ENCODE measurements at places on chromosomes 6 and 20.

- DNase-seq = no peak
These were observed 29.2 kb upstream of the IRF4 start for GRCh38 chr6:362231-362923.

DNA sequence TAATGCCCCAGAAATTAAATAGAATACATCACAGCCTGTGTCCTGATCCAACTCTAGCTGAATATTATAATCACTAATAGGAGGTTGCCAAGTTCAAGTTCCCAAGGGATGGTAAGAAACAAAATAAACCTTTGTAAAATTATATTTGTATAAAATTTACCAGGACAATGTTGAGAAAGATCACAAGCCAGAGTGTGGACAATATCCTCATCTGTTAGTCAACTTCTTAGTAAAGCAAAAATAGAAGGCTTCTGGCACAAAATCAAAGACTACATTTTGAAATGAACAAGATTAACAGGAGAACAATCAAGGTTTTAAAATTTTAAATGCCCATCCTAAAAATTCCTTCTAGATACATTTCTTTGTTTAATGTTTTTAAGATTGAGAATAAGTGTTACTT lies 290.4 kb upstream of the HSF2 start:
- no peak for DNase-seq

- DNase-seq = no peak
These were observed 1.2 kb downstream of the MAK start for GRCh38 chr6:10837009-10837621.

DNA sequence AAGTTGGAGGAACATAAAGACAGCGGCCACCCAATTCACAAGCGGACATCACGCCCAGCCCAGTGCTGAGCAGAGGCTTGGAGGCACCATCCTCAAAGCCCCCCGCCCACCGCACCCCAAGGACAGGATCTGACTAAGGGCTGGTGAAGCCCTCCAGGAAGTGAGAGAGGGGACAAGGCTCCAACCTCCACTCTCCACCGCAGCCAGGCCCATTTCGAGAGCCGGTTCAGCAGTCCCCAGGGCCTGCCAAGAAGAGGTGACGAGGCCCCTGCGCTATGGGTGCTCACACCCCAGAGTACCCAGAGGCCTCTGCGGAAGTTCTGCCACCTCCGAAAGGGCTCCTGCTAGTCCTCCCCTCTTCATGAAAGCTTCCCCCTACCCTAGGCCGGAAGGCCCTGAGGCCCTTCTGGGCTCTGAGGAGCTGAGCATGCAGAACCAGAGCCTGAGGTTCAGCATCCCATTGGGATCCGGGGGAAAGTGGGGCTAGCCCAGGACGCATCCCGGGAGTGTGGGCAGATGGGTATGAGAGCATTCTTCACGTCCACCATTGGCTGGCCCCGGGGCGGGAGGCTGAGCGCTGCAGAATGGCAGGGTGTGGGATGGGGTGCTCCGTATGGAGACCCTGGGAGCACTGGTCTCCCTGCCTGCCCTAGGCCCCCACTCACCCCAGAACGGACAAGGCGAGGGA lies 2.5 kb downstream of the GRM4 start:
- DNase-seq = no peak

GRCh38 chr6:74798302-74798701 lies 407.6 kb downstream of the COL12A1 start:
- no peak for DNase-seq

DNA sequence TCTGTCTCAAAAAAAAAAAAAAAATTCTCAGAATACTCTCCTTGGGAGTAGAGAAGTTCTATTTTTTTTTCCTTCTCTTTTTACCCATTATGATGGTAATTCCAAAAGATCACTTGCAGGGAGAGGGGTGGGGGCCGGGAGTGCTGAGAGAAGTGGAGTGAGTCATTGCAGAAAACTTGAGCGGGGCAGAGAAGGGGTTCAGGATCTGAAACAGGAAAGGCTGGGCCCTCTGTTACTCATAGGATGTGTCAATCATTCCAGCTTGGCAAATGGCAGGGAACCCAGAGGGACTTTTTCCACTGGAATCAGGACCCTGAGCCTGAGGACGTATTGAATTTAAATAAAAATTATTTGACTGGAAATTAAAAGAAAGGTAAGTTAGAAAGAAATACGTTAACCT lies 111.4 kb upstream of the ARMC2 start:
- DNase-seq = no peak

DNA sequence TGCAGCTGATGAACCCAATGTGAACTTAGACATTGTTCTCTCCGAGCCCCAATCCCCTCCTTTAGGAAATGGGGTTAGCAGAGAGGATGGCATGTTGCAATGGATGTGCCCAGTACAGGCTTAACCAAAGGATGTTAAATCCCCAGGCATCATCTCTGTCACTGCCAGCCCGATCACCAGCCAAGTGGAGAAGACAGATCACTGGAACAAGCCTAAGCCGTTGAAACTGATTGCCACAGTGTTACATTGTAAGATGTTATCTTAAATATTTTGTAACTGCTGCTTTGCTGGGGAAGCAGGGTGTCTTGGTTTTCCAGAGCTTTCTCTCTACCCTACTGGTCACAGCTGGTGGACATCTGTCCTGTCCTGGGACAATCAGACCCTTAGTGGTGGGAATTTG lies 783.4 kb upstream of the CHD6 start:
- DNase-seq = no peak

DNA sequence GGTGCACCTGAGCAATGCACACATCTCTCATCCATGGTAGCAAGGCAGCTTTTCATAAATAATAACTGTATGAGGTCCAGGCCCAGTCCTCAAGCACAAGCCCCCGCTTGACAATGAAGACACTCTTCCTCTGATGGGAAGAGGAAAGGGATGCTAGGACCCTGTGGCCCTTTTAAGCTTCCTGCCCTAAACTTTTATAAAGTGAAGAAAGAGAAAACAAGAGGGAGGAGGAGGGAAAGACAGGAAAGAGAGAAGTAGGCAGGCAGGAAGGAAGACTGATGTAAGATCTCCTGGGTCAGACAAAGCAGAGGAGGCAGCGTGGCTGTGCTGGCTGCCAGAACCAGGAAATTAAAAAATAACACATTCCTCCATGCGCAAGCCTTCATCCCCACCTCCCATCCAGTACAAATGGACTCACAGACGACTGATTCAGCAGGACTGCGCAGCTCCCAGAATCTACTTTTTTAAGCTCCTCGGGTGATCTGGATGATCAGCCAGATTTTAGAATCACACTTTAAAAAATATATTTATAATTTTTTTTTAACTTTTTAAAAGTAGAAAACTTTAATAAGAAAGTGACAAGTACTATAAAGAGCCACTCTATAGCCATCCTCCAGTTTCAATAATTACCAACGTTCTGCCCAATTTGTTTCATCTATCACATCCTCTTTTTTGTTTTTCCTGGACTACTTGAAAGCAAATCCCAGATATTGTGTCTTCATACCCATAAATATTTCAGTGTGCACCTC lies 16.5 kb downstream of the TNFAIP3 start:
- DNase-seq = no peak

GRCh38 chr6:51908243-51908642 lies 179.2 kb downstream of the PKHD1 start:
- DNase-seq = no peak

GRCh38 chr6:44824567-44824966 lies 437.1 kb downstream of the CDC5L start:
- no peak for DNase-seq

- no peak for DNase-seq
These were observed 10.4 kb downstream of the ITCH start for GRCh38 chr20:34373445-34373844.

GRCh38 chr6:87745966-87746721 lies 44.1 kb upstream of the AKIRIN2 start:
- no peak for DNase-seq

DNA sequence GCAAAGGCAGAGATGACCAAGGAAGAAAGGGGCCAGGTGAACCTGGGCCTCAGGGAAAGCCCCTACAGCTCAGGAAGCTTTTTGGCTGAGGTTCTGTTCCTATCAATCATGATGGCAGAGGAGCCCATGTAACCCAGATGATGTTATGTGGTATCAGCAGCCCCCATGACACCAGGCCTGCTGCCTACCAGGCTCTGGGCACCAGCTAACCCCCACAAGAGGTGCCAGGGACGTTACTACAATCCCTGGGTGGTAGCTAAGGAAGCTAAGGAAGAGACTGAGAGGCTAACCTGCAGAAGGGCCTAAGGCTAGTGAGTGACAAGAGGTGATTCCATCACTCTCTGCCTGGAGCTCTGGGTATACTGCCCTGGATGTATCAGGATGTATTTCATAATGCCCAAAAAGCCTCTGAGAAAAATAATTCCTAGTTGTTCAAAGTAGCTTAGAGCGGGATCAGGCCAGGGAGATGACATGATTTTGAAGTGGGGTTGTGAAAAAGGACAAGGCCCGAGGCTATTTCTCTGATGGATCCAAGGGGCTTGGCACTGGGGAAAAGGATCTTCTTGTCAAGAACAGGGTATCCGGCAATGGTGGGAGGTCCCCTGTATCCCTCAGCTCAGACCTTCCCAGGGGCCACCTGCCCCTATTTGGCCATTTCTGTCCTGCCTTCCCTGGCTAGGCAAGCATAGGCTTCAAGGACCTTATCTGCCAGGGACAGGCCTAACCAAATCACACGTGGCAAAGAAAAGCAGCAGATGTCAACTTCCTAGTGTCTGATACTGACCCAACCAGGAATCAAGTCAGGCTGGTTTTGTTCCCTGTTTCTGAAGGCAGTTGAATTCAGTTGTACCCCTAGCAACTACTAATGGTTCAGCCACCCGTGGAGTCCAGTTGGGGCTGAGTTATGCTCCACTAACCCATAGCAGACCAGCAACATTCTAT lies 41.3 kb downstream of the PANK2 start:
- no peak for DNase-seq

GRCh38 chr6:136501514-136501913 lies 48.7 kb downstream of the MAP7 start:
- DNase-seq = no peak

DNA sequence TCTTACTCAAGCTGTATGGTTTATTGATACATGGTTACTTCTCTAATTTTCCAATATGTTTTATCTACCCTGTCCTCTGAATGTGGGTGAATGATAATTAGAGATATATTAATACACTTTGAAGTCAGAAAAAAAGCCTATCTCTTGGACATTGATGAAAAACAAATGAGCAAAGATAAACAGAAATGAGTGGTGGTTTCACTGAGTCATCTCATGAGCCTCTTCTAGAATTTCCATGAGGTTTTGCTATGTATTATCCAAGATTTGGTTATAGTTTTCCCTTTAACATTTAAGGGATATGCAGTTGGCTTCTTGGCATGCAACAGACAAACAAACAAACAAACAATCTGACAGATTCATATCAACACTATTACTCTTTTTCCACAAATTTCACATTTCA lies 586.8 kb downstream of the RFPL4B start:
- no peak for DNase-seq

DNA sequence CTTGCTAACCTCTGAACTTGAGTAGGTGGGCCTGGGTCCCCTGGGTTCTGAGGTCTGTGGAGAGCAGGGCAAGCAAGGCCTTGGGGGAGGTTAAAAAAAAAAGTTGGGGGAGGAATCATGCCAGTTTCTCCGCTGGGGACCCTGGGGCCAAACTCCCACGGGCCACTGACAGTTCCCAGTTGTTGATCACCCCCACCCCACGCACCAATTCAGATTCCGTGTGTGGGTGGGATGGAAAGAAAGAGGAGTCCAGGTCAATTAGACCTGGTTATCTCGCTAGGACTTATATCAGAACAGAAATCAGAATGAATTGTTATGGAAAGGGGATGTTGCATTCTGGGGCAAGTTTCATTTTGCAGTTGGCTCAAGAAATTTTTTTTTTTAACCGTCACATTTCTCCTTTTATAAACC lies 46.7 kb upstream of the SUPT3H start:
- no peak for DNase-seq

GRCh38 chr20:19757487-19758132 lies 448 bp upstream of the RIN2 start:
- DNase-seq = no peak

DNA sequence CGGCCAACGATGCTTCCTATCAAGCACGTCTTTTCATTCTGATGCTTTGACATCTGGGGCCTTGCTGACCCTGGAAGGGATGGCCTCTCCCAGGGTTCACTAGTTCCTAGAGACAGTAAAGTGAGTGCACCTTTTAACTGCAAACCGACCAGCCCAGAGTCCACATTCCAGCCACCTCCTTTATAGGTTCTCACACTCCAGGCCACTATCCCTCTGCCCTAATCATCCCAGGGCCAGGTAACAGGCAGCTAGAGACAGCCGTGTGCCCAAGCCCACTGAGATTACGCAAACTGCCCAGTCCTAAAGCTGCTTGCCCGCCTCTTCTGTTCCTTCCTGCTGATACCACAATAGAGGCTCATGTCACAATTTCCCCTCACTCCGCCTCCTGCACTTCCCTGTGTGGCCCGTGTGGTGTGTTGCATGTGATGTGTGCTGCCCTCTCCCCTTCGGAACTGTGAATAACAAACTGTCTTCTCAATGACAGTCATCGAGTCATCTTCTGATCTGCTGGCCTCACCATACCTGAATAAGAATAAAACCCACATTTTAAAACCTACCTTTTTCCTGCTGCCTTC lies 123.7 kb upstream of the EXOC2 start:
- DNase-seq = no peak

DNA sequence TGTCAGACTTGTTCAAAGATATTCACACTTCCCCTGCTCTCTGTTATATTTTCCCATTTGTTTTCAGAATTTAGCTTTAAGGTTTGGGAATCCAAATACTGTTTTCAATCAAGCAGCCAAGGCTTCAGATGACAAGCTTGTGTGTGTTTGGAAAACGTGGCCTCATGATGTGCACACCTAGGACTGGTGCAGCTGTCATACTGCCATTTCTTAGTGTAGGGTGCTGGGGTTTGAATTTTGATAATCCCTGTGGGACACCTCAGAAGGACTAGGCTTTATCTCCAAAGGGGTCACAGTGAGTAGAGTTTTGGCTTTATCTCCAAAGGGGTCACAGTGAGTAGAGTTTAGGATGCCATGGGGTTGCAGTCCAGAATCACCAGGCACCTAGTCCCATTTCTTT lies 65.3 kb upstream of the JAG1 start:
- no peak for DNase-seq

DNA sequence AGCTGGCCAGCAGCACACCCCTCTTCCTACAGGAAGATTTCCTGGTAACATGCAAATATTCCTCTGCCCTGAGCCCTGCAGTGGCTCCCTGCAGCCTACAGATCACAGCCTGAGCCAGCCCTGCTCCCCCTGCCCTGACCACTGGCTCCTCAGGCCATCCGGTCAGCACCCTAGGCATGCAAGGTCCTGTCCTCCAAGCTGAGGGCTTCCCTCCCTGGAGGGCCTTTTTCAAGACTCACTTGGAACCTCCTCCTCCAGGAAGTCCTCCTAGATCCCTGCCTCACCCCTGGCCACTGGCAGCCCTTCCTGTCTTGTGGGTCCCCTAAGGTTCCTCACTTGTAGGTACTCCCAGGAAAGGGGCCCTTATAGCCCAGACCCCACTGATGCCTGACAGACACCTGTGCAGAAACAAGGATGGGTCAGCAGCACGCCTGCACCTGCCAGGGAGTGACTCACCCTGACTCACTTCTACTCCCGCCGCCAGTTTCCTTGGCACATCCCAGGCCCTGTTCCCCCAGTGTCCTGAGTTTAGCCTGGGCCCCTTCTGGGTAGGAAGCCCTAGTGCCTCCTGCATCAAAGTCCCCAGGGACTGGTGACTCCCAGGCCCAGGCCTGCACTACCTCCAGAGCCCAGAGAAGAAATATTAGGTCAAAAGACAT lies 3.2 kb downstream of the SLC4A11 start:
- no peak for DNase-seq

- DNase-seq = no peak
These were observed 83.9 kb upstream of the LGSN start for GRCh38 chr6:63403725-63404124.

GRCh38 chr20:63518946-63519667 lies 1.5 kb upstream of the PPDPF start:
- no peak for DNase-seq
